Nucleus accumbens (tissue), 56 donors: ENCODE measurements at places on chromosomes 7 and 10.

DNA sequence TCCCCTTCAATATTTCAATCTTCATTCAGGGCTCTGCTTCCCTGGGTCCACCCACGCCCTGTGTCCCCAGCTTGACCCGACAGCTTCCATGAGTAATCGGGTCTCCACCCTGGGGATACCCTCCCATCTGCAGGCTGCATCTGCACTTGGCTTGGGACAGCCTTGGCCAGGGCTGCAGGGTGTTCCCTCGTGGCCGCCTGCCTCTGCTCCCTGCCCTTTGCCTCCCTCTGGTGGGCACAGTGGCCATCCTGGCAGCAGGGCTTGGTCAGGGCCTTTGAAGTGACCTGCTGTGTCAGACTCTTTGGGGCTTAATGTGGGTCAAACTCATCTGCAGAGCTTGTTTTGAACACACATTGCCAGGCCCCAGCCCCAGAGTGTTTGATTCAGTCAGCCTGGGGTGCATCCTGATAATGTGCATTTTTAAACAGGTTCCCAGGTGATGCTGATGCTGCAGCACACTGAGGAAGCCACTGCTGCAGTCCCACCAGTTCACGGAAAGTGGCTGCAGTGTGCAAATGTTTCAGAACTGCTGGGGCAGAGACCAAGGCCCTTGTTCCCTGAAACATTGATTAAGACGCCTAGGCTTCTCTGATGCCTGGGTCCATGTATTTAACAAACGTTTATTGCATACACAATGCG, 80.7 kb upstream of the SEC61G start:
- no peak for DNase-seq

DNA sequence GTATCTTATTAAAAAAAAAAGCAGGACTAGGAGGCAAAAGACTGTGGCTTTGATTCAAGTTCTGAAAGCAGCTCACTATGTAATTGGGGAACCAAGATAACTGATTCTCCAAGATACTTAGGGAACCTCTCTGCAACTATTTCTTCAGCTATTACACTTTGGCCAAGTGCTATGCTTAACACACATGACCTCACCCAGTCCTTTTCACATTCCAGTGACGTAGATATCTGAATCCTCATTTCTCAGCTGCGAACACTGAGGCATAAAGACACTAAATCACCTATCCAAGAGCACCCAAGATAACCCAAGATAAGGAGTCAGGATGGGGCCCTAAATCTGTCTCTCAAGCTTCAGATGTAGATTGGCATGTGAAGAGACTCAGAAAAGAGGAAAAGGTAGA, 133.6 kb downstream of the GLI3 start:
- no peak for DNase-seq

DNA sequence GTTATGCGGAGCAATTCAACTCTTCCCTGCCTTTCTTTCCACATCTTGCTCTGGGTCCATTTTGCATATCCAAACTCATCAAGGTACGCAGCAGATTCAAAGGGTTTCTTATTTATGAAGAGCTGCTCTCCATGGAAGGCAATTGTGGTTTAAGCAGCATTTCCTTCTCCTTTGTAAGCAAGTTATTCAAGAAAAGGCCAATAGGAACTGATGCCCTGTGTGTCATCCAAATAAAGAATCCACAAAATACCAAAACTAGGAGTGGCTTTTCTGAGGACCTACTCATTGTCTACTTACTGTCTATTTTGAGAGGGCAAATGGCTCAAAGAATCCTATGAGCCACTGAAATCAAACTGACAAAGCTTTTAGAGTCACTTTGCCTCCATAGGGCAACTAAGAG, 253.1 kb downstream of the PTEN start:
- DNase-seq: no peak

DNA sequence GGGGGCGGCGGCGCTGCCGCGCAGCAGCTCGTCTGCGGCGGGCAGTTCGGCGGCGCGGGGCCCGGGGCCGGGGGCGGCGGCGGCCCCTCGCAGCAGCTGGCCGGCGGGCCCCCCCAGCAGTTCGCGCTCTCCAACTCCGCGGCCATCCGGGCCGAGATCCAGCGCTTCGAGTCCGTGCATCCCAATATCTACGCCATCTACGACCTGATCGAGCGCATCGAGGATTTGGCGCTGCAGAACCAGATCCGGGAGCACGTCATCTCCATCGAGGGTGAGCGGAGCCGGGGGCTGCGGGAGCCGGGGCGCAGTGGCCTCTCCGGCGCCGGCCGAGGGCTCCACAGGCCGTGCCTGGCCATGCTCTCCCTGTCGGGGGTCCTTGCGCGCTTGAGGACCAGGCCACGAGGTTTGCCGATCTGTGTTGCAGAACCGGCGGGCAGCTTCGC, 548 bp downstream of the AGAP3 start:
- DNase-seq: no peak

- no peak for DNase-seq
Observed at GRCh38 chr10:110822035-110822711, 49.6 kb upstream of the PDCD4 start.
